NCI-H1048 (cell line): ENCODE measurements at places on chromosomes 13 and 19.
A peak's percentile ranks its signal among the peaks of the same experiment; 100 is the strongest.

DNA sequence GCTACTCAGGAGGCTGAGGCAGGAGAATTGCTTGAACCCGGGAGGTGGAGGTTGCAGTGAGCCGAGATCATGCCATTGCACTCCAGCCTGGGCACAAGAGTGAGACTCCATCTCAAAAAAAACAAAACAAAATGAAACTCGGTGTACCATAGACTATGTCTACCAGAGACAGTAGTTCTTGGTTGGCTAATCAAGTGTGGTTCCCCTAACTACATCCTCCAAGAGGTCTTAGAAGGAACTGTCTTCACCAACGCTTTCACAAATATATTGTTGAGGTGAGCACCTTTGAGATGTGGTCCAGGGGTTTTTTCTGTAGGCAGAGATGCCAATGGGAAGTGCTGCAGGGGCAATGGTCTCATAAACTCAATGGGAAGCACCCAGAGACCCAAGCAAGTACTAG lies 48.0 kb downstream of the RFC3 start:
- no peak for DNase-seq

DNA sequence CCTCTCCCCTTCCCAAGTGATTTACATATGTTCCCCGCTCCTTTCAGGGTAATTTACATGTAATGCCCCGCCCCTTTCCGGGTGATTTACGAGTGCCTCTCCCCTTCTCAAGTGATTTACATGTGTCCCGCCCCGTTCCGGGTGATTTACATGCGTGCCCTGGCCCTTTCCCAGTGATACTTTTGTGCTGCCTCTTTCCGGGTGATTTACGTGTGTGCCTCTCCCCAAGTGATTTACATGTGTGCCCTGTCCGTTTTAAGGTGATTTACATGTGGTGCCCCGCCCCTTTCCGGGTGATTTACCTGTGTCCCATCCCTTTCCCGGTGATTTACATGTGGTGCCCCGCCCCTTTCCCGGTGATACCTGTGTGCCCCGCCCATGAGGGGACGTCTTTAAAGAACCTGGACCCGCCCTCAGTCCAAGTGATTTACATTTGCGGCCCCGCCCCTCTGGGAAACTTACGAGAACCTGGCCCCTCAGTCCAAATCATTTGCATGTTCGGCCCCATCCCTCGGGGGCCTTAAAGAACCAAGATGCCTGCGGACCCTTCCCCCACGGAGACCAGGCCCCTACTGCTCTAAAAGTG lies 559 bp upstream of the LENG9 start:
- DNase-seq, result peak; percentile 97

DNA sequence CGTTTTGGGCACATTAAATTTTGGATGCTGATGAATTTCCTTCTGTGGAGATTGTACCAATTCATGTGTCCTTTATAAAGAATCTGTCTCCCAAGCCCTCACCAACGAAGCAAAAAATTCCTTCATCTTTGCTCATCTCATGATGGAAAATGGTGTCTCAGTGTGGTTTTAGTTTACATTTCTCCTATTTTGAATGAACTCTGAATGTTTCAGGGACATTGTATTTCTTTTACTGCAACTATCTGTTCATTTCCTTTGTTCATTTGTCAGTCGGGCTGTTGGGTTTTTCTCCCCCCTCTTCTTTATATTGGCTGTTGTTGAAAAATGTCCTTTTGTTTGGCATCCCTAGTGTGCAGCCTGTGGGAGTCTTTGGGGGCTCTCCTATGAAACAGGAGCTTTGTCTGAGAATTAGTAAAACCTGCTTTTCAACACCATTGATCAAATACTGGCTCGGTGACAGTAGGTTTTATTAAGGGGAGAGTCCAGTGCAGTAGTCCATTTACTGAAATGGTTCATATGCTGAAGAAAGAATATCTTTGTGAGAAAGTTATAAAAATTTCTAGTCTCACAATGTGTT lies 91.3 kb upstream of the C1QTNF9B start:
- no peak for DNase-seq

- no peak for DNase-seq
These were observed 17.8 kb downstream of the BIVM start for GRCh38 chr13:102816708-102817107.

- peak; percentile 52 for DNase-seq
These were observed 746.6 kb downstream of the UQCRFS1 start for GRCh38 chr19:28466107-28467045.

DNA sequence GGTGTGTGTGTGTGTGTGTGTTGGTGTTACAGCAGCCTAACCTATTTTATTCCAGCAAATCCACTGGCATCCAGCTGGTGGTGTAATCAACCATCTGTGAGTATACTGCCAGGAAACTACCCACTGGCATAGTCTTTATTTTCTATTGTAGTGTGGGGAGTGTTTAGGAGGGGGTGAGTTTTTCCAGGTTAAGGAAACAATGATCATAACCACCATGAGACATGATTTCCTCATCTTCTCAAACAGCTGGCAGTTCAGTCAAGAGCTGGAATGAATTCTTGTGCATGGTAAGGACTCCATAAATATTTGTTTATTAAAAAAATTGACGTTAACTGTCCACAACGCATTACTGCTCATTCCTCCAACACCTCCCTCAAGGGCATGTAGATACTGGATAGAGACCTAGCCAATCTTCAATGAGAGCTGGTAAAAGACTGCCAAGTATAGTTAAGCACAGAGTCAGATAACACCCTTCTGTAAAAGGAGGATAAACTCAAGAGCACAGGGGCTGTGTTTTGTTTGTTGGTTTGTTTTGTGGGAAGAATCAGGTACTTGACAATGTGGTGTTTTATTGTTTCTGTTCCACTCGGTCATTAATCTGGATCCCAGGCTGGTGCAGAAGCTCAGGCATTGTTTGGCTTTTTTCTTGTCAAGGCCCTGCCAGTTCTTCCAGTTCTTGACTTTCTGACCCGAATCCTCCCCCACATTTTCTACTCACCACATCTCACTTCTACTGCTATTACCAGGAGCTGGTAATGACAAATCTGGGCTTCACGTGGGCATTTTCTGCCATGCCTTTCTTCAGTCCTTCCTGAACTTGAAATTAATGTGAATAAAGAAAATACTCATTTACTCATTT lies 31.6 kb upstream of the SLC46A3 start:
- no peak for DNase-seq

DNA sequence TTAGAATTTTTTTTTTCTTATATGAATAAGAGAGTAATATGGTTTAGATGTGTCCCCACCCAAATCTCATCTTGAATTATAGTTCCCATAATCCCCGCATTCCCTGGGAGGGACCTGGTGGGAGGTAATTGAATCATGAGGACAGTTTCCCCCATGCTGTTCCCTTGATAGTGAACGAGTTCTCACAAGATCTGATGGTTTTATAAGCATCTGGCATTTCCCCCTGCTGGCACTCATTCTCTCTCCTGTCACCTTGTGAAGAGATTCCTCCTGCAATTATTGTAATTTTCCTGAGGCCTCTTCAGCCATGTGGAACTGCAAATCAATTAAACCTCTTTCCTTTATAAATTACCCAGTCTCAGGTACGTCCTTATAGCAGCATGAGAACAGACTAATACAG lies 205.7 kb downstream of the MYO16 start:
- no peak for DNase-seq

DNA sequence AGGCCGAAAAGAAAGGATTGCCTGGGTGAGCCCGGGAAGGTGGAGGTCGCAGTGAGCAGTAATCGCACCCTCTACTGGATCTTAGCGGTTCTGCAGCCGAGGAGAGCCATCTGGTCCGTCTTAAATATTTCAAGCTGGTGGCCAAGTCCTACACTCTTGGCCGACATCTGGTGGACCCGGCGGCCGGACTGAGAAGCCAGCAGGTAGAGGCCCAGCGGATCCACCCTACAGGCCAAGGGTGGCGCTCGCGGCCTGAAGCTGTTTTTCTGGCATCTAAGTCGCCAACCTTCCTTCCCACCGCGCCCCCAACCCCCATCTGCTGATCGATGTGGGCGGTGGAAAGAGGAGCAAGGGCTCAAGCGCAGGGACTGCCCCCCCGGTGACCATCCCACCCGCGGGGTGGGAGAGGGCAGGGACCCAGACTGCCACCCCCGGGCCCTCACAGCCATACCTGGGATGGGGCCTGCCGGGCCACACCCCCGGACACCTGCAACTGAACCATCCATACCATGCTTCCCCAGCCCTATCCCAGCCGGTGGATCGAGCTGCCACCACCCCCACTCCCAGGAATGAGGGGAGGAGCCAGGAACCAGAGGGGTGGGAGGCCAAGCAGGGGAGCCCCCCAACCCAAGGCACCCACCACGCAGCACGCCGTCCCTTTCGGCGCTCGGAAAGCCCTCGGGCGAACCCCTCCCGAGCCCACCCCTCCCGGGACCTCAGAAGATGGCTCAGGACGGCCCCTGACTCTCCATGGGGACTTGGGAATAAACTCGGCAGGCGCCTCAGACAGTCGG lies 46.3 kb upstream of the ZNF730 start:
- no peak for DNase-seq

DNA sequence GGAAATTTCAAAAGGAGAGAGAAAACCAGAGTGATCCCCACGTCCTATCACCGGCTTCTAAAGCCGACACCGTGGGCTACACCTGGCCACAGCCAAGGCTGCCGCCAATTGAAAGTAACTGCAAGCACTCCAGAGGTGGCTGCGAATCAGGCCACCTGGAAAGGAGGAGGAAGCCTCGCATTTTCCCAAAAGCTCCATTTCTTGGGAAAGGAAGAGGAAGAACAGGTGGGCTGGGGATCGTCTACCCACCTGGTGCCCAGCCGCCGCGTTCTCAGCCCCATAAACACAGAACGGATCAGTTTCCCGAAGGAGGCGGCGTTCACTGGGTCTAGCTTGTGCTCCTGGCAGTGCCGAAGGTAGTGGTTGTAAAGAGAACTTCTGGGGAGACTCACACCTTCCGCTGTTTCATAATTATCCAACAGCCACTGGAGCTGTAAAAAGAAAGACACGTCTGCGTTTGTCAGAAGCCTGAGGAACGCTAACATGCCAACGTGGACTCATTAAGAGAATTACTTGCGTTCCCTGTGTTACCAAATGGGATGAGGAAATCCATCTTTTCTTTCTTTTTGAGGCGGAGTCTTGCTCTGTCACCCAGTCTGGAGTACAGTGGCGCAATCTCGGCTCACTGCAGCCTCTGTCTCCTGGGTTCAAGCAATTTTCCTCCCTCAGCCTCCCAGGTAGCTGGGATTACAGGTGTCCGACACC lies 38.1 kb upstream of the RANBP3 start:
- DNase-seq, result no peak

GRCh38 chr19:44807162-44807561 lies 1.7 kb upstream of the BCAM start:
- no peak for DNase-seq
